ENCODE measurements at places on chromosomes 3 and 15.

- DNase-seq, result no peak
Observed at GRCh38 chr3:62201438-62202035, 171.8 kb downstream of the FEZF2 start.

DNA sequence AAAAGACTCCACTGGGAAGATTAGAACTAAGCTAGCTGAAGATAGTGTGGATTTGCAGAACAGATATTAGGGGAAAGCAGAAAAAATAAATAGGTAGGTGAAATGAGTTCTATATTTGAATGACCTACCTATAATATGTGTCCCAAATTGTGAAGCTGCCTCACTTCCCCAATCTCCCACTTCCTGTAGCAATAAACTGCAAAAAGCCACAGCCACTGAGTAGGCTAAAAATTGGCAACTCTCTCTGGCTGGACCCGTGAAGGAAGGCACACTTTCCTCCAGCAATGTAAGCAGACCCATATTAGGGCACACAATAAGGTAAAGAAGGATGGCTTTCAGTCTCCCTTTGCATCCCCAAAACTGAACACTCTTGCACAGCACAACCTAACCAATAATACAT, 43.7 kb upstream of the NECTIN3 start:
- no peak for DNase-seq

GRCh38 chr3:44353355-44353924, 14.9 kb downstream of the TCAIM start:
- DNase-seq, result no peak

DNA sequence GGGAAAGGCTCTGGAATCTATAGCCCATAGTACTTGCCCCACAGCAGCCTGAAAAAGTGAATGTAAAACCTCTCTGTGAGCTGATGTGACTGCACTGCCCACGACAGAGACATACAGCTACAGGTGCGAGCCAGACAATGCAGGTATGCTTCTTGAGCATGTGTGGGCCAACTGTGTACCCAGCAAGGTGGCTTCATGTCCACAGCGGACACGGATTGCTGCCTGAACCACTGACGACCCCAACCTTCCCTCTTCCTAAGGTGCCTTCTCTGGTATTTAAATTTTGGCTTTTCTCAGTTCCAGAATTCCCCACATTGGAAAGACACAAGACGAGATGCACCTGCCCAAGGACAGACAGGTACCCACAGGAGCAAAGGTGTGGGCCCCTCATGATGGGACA, 65.8 kb downstream of the SCN5A start:
- no peak for DNase-seq

DNA sequence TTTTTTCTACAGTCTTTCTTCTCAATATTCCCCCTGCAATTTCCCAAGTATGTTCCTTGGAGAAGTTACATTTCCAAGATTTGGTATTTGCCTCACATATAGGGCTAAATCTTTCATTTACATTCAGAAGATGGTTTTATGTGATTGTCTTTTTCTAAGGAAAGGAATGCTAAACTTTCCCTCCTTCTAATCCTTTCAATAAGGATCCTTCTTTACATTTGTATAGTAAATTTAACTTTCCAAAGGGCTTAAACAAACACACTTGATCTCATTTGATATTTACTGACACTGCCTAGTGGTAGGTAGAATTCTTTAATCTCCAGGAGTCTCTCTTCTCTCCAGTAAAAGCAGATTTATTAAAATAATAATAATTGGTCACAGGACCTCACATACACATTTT, 185.3 kb downstream of the LSAMP start:
- DNase-seq, result no peak

GRCh38 chr3:124758851-124759635, 28.8 kb downstream of the UMPS start:
- DNase-seq, result no peak

DNA sequence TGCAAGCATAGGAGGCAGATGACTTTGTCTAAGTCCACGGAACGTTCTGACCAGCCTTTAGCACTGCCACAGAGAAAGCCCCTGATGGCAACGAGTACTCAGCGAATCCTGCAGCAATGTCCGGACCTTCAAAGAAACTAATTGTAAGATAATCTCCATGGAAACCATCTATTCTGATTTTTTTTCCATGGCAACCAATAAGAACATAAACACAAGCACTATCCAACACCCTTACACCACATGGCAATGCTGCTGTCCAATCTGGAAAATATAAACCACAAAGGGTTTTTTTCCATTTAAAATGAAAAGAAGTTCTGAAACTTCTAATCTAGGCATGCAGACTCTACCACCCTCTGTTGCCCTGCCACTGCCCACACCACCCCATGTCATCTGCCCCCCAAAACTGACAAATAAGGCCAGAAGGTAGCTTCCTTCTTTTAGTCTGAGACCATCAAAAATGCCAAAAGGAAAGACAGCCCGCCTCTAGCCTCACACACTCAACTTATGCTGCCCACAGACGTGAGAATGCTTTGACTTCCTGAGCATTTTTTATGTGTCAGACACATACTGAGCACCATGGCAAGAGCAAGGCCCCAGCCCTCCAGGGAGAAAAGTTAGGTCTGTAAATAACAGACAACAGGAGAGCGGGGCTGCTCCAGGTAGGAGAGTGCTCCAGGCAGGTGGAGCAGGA, 44.5 kb downstream of the POC1A start:
- no peak for DNase-seq

- DNase-seq, result peak; percentile 94
Observed at GRCh38 chr15:20341901-20342600, 199.5 kb downstream of the GOLGA6L6 start.
